ENCODE measurements at places on chromosomes 4 and X. TPM values are rescaled to one million over a fixed set of nuclear protein-coding genes. Genes with fewer than 3 reads are reported as not detected.

GPR119 gene
- not detected for total RNA-seq

PFKFB1 gene
- not detected for total RNA-seq

SNCA gene
- 59.9 TPM for total RNA-seq

EMCN gene
- not detected for total RNA-seq

SPATA18 gene
- 7.0 TPM for total RNA-seq

PHEX gene
- 1.2 TPM for total RNA-seq

ARR3 gene
- total RNA-seq, result not detected

NXF2 gene
- total RNA-seq, result not detected

TMPRSS11F gene
- not detected for total RNA-seq

ANK2 gene
- total RNA-seq, result 3.5 TPM

THAP6 gene
- total RNA-seq, result 7.6 TPM

PAGE5 gene
- not detected for total RNA-seq

MSX1 gene
- 0.08 TPM for total RNA-seq

Measured in hair follicular keratinocyte (primary cell).